Muscle of leg (tissue), 16 donors: ENCODE measurements at places on chromosomes 7 and 10.

DNA sequence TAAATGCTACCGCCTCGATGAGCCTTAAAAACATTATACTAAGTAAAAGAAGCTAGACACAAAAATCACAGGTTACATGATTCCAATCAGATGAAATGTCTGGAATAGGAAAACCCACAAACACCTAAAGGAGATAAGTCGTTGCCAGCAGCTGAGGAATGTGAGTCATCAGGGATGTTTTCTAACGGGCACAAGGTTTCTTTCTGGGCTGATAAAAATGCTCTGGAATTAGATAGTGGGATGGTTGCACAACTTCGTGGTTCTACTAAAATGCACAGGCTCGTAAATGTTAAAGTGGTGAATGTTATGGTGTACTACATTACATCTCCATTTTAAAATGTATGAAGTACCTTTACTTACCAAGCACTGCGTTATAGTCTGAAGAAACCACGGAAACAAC, 9.7 kb downstream of the ABLIM1 start:
- DNase-seq: no peak

DNA sequence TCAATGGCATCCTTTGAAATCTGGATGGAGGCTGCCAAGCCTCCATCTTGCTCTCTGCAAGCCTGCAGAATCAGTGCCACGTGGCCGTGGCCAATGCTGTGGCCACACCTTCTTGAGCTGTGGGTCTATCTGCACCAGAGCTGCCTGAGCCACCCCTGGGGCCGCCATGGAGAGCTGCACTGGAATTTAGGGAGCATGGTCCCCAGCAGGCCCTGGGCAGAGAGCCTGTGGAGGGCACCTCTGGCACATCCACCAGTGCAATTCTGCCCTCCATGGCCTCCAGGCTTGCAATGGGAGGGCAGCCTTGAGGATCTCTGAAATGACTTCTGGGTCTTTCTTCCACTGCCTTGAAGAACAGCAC, 55.6 kb upstream of the NKX6-2 start:
- DNase-seq: no peak

DNA sequence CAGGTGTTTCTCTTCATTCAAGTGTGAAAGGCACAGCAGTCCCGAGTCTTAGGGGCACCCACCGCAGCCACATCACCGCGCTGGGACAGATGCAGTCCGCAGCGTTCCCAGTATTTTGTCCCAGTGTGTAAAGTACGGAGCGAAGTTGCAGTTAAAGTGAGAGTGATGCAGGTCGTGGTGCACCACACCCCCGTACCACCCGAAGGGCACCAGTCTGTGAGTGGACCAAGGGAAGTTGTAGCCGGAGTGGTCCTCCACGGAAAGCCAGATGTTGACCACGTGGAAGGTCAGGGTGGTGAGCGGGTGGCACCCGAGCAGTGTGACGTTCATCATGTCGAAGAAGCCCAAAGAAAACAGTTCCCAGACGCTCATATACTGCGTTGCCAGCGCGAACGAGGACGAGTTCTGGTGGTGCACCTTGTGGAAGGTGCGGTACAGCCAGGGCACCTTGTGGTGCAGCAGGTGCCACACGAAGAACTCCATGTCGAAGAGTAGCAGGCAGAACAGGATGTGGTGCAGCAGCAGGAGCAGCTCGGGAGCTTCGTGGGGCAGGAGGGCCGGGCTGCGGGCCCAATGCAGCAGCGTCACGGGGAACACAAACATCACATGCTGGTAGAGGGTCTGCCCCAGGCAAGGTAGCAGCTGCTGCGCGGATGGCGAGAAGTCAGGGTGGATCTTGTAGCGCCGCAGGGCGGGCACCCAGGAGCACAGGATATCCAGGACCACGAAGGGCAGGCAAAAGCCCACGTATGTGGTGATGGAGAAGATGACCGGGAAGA, 526 bp downstream of the CH25H start:
- no peak for DNase-seq

DNA sequence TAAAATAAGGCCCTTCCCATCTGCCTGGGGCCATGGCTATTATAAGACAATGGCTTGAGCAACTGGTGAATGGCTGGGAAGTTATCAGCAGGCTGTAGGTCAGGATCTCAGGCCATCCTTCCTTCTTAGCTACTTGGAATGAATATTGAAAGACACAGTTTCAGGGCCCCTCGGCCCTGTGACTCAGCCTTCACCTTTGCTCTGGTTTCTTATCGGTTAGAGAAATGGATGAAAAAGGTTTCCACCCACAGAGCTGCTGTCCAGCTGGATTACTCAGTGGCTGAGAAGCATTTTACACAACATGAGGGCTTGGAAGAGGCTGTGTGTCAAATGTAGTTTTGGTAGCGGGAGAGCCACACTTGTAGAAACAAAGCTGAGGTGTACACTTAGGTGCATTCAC, 9.4 kb downstream of the ACSL5 start:
- DNase-seq: no peak

DNA sequence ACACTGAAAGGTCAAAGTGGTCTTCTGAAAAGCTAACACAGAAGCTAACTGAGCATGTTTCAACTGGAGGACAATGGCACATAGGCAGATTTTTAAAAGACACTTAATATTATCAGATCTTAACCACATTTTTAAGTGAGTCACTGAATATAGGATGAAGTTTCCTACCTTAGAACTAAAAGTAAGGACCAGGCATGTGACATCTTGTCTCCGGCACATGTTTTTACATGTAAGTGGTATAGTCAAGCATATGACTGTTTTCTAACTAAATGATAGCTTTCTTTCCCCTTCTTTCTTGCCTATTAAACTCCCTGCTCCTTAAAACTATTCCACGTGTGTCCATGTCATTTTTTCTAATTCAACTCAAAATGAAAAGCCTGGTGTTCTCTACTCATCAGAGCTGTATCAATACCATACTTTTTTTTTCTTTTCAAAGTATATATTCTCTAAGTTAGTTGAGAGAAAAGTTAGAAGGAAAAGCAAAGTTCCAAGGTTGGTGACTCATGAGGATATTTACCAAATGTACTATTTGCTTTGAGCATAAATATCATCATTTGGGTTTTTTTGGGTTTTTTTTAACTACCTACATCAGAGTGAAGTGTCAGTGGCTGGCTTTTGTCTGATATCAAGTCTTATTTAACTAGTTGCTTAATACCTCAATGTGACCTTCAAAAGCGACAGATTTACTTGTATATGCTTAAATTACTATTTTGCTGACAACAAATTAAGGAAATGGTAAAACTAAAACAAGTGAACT, 127.5 kb downstream of the CRPPA start:
- no peak for DNase-seq

DNA sequence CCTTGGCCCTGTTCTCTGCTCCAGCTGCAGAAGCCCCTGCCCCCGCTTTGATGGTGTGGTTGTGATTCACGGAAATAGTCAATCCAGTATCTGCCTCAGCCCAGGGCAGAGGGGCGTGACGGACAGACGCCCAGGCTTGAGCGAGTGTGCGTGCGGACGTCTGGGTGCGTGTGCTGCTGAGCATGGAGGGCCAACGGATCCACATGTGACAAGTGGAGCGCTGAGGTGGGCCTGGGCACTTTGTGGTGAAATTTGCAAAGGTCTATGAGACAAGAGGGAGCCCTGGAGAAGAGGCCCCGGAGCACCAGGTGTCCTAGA, 94.4 kb downstream of the WDR37 start:
- no peak for DNase-seq

- DNase-seq: peak; percentile 29
These were observed 11.9 kb upstream of the LMOD2 start for GRCh38 chr7:123643495-123644441.

GRCh38 chr10:73931767-73932619, 21.1 kb downstream of the PLAU start:
- DNase-seq: no peak

GRCh38 chr10:111076682-111077478, at the start of gene ADRA2A:
Gene ADRA2A, plus strand, starts transcription at chr10:111077029. Its CDS starts 968 bp downstream, at chr10:111077997.
- peak; percentile 67 for DNase-seq

GRCh38 chr10:101625821-101626412, 37.8 kb downstream of the DPCD start:
- DNase-seq: no peak

- DNase-seq: no peak
These were observed 11.1 kb upstream of the GIMAP7 start for GRCh38 chr7:150503581-150503980.

DNA sequence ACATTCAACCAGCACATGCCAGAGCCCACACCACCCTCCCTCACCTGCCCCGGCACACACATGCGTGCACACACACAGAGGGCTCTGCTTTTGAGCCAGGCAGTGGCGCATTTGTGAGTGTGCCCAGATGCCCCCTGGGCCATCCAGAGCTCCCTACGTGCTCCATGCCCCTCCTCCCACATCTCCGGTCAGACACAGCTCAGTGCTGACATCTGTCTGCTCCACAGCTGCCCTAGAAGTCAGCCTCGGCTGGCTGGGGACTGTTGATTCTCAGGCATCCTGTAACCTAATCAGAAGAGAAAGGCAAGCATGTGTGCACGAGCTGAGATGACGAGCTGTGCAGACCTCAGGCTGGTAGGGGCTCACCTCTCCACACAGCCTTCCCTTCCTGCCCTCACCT, 135.1 kb downstream of the ZMIZ1 start:
- DNase-seq: peak; percentile 66

DNA sequence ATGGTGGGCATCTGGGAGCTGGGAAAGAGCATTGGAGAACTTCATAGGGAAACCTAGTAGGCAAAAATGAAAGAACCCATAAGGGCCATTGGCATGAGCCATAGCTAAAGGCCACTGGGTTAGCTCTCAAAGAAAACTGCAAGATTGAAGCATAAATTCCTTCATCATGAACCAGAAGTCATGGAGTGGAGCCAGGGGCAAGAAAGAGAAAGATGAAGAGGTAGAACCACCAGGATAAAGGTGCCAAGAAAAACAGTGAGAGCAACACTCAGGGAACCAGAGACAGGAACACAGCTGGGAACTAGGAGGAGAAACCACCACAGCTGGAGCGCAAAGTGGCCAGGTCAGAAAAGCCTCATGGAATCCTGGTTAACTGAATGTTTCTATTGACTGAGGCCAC, 11.5 kb upstream of the SGMS1 start:
- DNase-seq: no peak

GRCh38 chr10:1074748-1075308, 18.6 kb downstream of the WDR37 start:
- DNase-seq: no peak

DNA sequence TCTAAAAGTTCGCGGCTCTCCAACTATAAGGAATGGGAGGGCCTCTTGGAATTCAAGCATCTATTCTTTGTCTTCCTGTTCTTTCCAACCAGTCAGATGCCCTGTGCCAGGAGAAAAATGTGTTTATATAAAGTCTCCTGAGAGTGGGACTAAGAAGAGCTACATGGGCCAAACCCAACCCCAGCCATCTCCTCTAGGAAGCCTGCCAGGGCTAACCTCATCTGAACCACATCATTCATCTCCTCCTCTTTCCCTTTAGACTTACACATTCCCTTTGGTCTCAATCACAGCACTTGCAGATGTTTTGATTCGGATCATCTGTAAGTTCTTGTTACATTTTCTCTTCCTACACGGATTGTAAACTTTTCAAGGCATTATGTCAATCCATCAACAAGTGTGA, 62.6 kb downstream of the DOCK4 start:
- DNase-seq: peak; percentile 58
